Breast epithelium (tissue), 4 donors: ENCODE measurements at places on chromosomes 5 and 9.

DNA sequence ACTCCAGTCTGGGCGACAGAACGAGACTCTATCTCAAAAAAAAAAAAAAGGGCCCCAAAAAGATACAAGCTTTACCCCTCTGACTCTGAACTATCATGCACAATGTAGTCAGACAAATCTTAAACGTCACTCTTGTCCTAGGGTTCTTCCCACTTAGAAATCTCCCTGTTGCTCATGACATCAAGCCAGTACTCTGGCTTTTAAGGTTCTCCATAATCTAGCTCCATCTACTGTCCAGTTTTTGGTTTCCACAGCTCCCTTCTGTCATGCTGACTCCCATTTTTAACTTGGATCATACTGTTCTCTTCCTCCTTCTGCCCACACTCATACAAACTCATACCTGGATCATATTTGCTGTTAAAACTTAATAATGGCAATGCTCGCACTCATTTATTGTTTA is 156.7 kb upstream of the TLX3 start:
- no peak for DNase-seq

- DNase-seq = no peak
These were observed 160.1 kb upstream of the CDKN2B start for GRCh38 chr9:22169243-22169642.

GRCh38 chr9:113205432-113205831 is 15.6 kb downstream of the FKBP15 start:
- no peak for DNase-seq

- DNase-seq = no peak
These were observed 85.3 kb downstream of the KCNT1 start for GRCh38 chr9:135787317-135787716.

- no peak for DNase-seq
These were observed 37.1 kb upstream of the RARS1 start for GRCh38 chr5:168449166-168449565.

DNA sequence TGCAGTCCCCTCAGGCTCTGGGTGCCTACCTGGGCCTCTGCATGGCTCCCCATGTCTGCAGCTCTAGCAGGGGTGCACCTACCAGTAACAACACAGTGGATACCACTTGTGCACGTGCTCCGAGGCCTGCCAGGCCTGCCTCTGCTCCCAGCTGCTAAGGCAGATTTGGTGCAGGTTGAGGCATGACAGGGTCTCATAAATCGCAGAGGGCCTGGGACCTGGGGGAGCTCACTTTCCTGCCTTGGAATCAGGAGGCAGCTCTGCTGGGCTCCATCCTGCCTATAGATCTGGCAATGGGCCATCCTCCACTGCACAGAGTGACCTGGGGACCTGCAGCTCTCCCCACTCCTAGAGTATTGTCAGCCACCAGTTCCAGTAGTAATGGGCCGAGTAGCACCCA is 121.9 kb upstream of the CXCL14 start:
- no peak for DNase-seq

DNA sequence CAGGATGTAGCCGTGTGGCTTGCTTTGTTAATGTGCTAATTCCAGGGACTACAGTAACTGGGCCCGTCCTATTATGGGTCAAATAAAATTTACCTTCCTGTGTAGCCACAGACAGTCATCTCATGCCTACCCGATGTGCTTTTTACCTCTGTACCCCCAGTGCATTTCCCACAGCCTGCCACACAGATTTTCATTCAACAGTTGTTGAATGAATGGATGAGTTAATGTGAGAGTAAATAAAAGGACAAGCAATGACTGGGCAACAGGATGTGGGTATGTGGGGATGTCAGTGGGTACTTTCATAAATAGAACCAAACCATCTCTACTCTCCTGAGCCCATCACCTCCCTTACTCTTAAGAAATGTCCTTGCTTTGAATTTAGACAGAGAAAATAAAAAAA is 441.2 kb upstream of the ZNF462 start:
- no peak for DNase-seq

DNA sequence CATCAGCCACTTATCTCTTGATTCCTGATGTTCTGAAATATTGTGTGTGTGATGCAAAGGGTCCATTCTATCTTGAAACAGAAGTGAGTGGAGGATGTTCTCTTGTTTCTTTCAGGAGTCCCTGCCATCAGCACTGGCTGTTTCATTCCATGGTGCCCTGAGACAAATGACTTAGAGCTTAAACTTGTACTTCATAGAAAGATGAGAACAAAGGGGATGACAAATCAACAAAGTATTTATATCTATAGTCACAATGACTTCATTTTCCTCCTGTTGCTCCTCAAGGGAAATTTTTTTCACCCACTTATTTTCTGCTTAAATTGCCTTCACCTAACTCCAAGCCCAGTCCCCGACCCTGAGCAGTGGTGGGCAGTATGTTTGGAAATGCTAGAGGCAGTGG is 171.6 kb downstream of the TARS1 start:
- no peak for DNase-seq

DNA sequence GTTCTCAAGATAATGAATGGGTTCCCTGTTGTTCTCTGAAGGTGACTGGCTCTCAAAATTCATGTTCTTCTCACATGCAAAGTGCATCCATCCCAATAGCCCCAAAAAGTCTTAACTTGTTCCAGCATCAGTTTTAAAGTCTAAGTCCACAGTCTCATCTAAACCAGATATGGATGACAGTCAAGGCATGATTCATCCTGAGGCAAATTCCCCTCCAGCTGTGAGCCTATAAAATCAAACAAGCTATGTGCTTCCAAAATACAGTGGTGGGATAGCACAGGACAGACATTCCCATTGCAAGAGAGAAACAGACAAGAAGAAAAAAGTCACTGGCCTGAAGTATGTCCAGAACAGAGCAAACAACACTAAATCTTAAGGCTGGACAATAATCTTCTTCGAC is 25.4 kb downstream of the FBXO10 start:
- no peak for DNase-seq

- DNase-seq = no peak
These were observed 188.6 kb downstream of the SNX18 start for GRCh38 chr5:54705994-54706653.

GRCh38 chr9:137372693-137373610 is 50.0 kb downstream of the EXD3 start:
- DNase-seq = no peak

DNA sequence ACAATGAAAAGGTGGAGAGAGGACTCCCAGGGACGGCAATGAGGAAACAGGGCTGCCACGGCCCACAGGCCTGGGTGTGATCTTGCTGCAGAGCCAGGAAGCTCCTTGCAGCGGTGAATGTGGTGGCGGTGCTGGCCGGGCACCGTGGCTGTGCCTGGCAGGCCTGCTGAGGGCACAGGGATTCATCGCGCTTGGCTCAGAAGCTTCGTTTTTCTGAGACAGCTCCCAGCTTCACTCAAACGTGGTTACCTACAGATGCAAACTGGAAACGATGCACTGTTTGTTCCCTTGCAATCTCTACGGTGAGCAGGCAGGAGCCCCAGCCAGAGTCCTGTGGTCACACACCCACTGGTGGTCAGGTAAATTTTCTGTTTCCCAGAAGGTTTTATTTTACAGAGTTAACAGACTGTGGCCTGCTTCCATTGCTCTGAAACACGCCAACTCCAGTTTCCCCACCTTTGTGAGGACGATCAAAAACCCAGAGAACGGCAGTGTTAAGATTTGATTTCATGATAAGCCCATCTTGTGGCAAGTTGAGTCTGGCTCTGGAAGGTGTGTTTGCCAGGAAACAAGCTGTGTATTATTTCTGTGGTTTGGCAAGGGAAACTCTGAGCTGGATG is 183.9 kb downstream of the AUH start:
- DNase-seq = no peak

DNA sequence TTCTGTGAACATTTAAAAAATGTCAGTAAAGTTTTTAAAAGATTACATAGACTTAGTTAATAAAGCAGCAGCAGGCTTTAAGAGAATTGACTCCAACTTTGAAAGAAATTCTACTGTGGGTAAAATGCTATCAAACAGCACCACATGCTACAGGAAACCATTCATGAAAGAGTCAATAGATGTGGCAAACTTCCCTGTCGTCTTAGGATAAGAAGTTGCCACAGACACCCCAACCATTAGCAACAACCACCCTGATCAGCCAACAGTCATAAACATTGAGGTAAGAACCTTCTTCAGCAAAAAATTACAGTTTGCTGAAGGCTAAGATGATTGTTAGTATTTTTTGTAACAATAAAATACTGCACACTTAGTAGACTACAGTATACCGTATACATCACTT is 278.2 kb downstream of the CSNK1G3 start:
- DNase-seq = no peak

DNA sequence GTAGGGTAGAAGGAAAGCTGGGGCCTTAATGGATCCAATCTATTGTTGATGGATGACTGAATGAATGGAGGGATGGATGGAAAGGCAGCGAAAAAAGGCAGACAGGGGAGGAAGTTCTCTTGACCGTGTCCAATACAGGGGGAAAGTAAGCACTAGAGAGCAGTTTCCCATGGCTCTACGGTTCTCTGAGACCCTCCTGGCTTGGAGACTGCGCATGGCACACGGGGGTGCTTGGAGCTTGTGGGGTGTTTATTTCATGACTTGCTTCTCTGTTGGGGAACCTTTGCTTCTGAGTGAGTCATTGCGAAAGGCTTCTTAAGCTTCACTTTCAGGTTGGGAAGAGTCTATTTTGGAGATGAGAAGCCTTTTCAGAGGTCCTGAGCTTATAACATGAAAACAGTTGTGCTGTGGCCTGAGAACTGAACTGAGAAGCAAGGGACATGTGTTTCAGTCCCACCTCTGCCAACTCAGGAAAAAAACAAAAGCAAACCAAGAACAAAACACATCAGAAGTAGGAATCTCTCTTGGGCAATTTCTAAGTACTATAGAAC is 12.8 kb upstream of the TEX48 start:
- DNase-seq = no peak

GRCh38 chr9:76680716-76681425 is 83.4 kb upstream of the PCA3 start:
- DNase-seq = no peak

- DNase-seq = no peak
These were observed 80.5 kb downstream of the FNBP1 start for GRCh38 chr9:129962451-129962864.

DNA sequence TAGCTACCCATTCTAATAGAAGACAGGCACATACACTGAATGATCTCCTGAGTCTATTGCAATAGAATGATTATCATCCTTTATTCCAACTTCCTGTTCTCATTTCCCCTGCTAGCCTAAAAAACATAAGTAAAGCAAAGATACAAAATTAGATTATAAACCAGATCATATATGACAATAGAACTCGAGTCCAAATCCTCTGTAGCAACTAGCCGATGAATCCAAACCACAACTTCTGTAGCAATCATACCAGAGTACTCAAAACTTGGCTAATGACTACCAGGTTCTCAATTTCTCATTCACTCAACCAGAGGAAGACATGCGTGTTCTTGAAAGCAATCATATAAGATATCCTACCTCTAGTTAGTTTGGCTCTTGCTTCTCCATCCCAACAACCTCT is 622.1 kb downstream of the PSAT1 start:
- no peak for DNase-seq
